ENCODE measurements at places on chromosomes 12 and 14.

DNA sequence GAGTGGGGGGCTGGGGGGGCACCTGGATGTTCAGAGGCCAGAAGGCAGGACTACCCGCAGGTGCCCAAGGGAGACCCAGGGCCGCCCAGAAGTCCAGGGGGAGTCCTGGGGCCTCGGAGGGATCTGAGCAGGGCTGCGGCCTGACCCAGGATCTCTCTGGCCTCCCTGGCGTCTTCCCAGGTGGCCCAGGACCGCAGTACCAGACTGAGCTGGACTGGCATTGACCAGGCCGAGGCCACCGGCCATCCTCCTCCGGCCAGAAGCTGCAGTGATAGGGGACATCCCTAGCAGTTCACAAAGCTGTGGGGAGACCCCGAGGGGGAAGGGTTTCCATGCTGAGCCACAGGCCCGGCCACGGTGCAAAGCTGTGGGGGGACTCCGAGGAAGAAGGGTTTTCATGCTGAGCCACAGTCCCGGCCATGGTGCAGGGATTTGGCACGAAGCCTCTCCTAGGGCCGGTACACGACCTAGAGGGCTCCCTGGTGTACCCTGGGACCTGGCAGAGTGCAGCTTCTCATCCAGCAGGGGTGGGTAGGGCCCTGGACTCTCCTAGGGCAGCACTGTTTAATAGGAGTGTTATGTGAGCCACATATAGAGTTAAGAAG, 24.4 kb downstream of the FBRSL1 start:
- DNase-seq = no peak

- no peak for DNase-seq
Observed at GRCh38 chr12:69238589-69239351, 599 bp upstream of the CPSF6 start.

GRCh38 chr12:67137256-67137655, 131.9 kb upstream of the CAND1 start:
- DNase-seq = no peak

DNA sequence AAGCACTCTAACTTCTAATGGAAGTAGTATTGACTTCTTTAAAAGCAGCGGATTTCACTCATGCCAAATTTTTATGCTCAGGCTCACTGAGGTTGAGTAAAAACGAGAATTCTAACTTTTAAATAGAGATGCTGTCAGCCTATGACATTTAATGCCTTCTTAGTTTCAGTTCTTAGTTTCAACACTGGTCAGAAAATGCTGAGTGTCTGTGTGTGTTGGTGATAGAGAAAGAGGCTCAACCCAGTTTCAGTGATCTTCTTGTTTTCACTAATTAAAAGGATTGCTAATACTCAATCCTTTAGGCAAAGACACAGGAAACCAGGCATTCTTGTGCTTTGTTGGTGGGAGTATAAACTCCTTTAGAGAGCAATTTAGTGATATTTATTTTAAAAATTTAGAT, 31.0 kb downstream of the PEBP1 start:
- no peak for DNase-seq

DNA sequence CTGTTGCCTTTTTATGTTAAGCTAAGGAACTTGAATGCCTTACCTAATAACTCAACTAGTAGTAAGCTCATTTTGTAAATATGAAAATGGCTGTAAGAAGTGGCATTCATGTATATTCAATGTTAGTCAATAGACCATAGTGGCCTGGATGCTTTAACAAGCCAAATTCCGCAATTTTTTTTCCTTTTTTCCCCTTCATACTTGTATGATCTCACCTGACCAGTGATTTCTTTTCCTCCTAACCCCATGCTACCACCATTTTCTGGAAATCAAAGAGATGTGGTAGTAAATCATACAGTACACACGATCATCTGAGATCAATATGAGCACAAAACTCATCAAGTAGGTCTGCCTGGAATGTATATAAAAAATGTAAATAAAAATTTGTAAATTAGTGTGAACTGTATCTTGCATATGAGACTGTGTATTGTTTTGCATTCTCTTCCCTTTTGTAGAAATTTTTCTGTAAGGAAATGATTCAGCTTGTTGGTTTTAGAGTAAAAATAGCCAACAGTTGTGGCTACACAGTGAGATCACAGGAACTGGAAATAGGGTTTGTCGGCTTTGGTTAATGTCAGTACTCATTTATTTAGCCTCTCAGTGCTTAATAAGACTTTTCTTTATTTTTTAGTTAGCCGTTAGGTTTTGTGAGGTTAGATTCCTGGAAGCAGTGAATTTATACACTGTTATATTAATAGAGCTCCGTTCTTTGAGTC, 62.5 kb downstream of the ETNK1 start:
- DNase-seq = no peak

DNA sequence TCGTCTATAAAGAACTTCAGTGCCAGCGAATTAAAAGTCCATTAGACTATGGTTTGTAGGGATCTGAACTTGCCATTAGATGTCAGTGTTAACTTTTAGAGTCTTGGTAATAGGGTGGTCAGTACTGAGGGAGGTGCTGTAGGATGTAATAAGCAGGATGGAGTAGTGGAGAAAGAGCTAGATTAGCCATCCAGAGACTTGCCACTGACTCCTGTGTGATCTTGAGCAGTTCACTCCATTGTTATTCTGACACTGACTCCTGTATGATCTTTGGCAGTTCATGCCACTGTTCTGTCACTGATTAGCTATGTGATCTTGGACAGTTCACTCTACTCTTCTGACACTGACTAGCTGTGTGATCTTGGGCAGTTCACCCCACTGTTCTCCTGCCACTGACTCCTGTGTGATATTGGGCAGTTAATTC, 133.6 kb downstream of the TTLL5 start:
- DNase-seq = no peak

- DNase-seq = no peak
Observed at GRCh38 chr12:58452546-58452945, 467.8 kb downstream of the LRIG3 start.

GRCh38 chr12:115683240-115683780, 594.2 kb downstream of the MED13L start:
- DNase-seq = no peak

DNA sequence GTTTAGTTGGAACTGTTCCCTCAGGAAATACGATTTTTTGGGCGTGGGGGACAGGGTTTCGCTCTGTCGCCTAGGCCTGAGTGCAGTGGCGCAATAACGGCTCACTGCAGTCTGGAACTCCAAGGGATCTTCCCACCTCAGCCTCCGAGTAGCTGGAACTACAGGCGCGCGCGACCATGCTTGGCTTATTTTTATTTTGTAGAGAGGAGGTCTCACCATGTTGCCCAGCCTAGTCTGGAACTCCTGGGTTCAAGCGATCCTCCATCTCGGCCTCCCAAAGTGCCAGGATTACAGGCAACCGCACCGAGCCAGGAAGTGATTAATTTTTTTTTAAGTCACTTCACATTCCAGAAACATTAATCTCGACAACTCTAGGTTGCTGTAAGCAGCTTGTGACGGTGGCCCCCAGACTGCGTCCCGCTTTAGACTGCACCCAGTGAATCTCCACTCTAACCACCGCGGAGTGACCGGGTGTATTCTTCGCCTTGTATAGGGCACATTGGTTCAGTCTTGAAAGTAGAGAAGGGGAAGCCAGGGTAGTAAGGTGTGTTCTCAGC, 830 bp upstream of the MIS18BP1 start:
- DNase-seq = no peak

DNA sequence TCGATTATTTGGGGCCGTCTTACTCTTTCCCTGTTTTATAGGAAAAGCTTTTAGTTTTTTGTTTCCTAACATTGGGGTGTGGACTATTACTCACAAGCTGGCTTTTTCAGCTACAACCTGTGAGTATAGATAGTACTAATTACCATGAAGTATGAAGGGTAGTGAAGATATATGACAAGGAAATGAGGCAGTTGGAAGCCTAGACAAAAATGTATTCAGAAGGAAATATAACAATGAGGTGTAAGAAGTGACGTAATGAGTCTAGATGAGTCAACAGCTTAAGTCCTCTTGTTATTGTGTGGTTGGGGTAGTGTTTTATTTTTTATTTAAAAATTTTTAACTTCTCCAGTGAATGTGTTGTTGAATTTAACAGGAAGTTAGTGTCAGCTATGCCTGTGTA, 804.5 kb downstream of the NRXN3 start:
- no peak for DNase-seq

DNA sequence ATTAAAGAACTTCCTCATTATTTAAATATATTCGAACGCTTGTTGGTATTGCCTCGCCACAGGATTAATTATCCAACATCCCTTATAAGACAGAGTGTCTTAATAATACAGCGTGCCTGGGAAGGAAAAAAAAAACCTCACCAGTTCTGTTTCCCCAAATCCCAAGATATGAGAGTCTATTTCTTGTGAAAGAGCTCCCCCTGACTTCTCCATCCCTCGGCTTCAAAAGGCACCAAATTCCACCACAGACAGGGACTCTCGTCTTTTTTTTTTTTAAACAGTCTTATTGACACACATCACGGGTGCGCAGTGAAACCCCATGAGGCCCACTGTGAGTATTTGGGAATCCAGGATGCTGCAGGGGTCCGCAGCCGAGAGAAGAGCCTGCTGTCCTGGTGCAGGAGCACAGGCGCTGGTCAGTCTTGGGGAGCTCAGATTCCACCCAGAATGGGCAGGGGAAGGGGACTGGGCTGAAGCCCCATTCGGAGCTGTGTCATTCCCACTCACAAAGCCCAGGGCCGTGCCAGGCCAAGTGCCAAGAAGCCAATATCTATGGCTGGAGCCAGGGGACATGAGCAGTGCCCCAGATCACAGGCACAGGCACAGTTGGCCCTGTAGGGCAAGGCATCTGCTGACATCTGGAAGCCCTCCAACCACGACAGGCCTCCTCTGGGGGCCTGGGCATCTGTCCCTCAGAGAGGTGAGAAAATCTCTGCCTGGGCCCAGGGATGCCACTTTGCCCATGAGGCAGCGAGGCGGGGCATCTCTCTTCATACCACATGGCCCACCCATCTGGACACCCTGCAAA, 71.9 kb downstream of the BCL11B start:
- no peak for DNase-seq

- peak; percentile 79 for DNase-seq
Observed at GRCh38 chr14:99574099-99574880, 29.7 kb downstream of the CCDC85C start.

- no peak for DNase-seq
Observed at GRCh38 chr14:100409003-100409360, 85.8 kb downstream of the SLC25A47 start.

DNA sequence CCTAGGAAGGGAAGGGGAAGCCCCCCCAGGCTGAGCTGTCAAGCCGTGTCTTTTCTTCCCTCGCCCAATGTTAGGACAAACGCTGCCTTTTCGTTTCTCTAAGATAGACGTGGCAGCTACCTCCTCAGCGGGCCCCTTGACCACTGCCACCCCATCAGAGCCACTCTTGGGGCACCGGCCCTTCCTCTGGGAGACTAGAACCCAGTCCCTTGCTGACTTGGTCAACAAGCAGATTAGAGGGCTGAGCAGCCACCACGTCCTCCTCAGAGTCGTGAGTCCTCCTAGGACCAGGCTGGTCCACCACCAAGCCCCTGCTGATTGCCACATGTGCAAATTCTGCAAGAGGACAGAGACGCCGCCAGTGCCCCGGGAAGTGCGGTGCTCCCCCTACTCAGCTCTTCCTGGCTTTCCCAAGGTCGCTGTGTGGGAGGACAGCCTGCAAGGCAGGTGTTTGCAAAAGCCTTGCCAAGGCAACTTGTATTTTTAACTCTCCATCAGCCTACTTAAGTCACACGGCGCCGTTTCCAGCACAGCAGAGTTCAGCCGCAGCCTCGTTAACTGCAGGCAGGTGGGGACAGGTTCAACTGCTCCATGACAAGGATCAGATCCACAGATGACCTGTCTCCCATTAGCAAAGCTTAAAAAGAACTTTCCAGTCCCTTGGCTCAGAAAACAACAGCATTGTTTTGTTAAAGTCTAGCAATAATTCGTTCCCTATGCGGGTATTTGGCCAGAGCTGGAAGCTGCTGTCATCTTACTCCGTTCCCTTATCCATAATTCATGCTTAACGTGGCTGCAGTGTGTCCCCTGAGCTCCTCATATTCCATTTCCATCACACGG, 65.6 kb downstream of the TESC start:
- DNase-seq = no peak

DNA sequence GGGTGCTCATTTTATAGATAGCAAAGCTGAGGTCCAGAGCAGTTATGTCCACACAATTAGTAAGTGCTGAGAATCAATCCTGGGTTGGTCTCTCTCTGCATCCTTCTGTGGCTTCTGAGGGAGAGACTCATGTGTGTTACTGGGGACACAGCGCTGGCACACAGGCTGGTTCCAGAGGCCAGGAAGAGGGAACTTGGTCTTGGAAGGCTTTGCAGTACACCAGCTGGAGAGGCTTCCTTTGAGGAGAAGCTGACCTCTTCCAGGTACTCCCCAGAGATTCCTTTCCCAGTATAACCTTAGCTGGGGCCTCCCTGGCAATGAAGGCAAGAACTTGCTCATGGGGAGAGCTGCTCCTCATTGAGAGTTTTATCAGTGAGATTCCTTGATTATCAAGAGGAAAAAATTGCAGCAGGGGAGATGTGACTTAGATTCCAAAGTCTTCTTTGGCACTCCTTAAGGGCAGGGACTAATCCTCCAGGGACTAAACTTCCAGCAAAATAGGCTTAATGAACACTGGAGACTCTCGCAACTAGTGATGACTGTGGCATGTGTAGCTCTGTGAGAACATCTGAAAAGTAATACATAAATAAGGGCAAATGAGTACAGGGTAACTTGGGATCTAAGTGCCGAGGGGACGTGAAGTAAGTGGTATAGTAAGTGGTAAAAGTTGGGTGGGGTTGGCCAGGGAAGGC, 13.9 kb upstream of the KRT80 start:
- no peak for DNase-seq

DNA sequence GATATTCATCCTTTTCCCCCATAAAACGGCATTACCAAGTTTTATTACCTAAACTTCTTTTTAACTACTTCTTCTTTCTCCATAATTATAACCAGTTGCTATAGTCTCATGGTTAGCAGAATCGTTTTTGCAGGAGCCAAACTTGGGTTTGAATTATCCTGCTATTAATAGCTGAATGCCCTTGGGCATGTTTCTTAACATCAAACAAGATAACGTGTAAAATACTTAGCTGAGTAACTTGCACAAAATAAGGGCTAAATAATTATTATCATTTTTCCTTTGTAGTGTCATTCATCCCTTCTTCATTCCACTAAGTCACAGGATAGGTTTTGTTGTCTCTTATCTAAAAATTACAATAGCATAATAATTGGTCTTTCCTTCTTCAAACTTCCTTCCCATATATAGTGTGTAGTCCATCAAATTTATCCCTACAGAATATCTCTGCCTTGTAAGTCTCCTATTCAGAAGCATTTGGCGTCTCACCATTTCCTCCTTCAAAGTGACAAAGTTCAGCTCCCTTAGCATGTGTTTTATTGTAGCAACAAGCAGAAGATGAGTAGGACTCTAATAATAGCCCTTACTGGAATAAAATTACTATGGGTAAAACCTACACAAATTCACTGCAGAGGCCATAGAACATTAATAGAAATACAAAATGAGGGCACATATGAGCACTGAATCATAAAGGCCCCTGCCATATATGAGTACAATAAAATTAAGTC, 63.8 kb downstream of the FAR2 start:
- no peak for DNase-seq
